ENCODE measurements at places on chromosomes 5 and 9.

GRCh38 chr5:148697809-148698196 is 43.5 kb upstream of the HTR4 start:
- no peak for DNase-seq

- no peak for DNase-seq
Observed at GRCh38 chr9:121620777-121621449, 30.5 kb upstream of the DAB2IP start.

DNA sequence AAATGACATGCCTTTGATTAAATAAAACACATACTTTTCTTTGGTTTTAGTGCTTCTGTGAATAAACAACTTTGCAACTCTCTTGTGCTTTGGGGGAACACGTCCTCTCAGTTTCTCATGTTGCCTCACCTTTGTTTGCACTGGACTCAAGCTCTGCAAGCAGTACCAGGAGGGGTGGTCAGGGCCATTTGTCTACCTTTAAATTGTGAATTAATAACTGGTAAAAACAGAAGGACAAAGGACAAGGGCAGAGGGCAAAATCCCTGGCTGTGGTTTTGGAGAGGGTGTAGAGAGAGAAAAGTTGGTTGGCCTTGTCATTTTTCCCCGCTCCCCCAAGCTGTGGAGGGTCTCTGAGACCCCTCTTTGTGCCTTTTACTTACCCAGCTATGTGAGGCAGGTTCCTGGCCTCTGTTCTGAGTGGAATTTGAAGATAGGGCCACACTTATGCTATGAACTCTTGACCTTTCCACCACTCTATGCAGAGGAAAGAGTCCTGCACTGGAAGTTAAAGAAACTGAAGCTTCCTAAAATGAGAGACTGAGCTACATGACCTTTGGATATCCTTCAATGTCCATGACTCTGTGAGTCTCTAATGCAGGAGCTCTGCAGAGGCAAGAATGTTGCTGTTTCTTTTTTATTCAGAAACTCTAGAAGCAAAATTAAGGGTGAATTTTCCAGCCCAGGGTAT is 55.1 kb upstream of the MOCS2 start:
- DNase-seq, result no peak

DNA sequence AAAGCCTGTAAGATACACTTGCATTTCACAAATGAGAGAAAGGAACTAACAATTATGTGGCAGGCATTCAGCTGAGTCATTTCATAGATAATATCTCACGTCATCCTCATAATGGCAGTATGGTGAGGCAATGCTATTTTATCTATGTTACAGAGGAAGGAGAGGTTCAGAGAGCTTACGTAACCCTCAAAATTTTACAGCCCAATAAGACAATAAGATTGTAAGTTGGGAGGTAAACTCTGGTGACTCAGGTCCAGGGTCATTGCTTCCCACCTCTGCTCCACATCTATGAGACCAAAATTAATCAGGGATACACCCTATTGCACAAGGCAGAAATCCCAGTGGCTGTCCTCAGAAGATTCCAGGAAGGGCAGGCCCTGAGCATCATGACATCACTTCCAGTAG is 309.7 kb downstream of the NSG2 start:
- peak; percentile 80 for DNase-seq

GRCh38 chr5:44225231-44226160 is 163.7 kb downstream of the FGF10 start:
- no peak for DNase-seq

GRCh38 chr5:133992429-133993155 is 12.2 kb downstream of the VDAC1 start:
- DNase-seq, result no peak

- DNase-seq, result no peak
Observed at GRCh38 chr9:38144421-38144820, 75.4 kb upstream of the SHB start.

GRCh38 chr9:128006332-128006996 is 25.7 kb upstream of the EEIG1 start:
- DNase-seq, result no peak

GRCh38 chr9:36698984-36699383 is 126.3 kb downstream of the MELK start:
- DNase-seq, result no peak

- no peak for DNase-seq
Observed at GRCh38 chr9:35958104-35958837, at the start of gene OR2S2. Gene OR2S2, minus strand, starts transcription at chr9:35958154. Its CDS starts 56 bp downstream, at chr9:35958098.

DNA sequence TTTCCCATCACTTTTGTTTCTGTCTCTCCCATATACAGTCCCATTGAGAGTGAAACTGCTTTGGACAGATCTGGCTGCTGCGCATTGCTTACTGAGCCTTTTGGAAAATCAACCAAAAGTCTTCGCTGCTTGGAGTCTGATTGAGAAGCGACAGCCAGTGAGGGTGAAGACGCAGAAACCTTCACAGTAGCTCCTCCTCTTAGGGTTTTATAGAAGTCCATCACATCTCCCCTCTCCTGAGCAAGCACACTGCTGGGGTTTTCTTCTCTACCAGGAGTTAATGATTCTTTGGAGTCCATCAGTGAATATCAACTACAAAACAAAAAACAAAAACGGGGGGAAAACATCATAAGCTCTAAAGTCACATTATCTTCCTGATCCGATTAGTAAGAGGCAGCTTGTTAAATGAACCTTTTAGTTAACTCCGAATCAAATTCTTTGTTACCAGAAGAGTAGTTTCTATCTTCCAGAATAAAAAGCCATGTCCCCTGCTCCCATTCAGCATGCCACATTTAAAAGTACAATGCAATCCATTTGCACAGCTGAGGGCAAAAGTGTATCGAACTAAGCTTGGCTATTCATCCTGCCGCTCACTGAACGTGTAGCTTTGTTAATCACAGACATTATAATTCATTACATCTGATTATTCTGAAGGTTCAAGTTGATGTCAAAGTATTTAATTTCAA is 2.8 kb downstream of the NR3C1 start:
- DNase-seq, result peak; percentile 68

- no peak for DNase-seq
Observed at GRCh38 chr5:81971111-81971711, 612 bp upstream of the ATG10 start.

DNA sequence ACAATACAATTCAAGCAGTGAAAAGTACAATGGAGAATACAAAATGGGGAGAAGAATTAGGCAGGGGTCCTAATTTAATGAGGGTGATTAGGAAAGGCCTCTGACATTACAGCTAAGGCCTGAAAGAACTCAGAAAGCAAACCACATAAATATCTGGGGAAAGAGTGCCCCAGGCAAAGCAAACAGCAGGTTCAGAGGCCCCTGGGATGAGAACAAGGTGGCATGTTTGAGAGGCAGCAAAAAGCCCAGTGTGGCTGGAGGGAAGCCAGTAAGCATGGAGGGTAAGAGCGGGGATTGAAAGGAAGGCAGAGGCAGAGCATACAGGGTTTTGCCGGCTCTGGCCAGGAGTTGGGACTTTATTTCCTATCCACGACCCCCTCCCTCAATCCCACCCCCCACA is 33.4 kb upstream of the VDAC1 start:
- no peak for DNase-seq

DNA sequence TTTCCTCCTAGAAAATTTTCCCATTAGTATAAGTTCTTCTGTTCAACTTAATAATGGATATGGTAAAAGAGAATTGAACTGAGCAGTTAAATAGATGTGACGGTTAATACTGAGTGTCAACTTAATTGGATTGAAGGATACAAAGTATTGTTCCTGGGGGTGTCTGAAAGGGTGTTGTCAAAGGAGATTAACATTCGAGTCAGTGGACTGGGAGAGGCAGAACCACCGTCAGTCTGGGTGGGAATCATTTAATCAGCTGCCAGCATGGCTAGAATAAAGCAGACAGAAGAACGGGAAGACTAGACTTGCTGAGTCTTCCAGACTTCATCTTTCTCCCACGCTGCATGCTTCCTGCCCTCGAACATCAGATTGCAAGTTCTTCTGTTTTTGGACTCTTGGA is 689.6 kb upstream of the CDH10 start:
- no peak for DNase-seq

GRCh38 chr5:76958991-76959767 is 6.3 kb downstream of the CRHBP start:
- peak; percentile 33 for DNase-seq

GRCh38 chr9:5536684-5537083 is 26.4 kb downstream of the PDCD1LG2 start:
- DNase-seq, result no peak

GRCh38 chr5:172115541-172115982 is 72.5 kb downstream of the STK10 start:
- DNase-seq, result no peak

- DNase-seq, result no peak
Observed at GRCh38 chr9:34777666-34778065, 67.7 kb upstream of the CCL21 start.

GRCh38 chr9:15310107-15310850 is 3.3 kb upstream of the TTC39B start:
- DNase-seq, result no peak

- DNase-seq, result no peak
Observed at GRCh38 chr5:20420991-20421595, 433.1 kb upstream of the CDH18 start.

- no peak for DNase-seq
Observed at GRCh38 chr9:29717631-29718030, 2144.3 kb upstream of the C9orf72 start.

- no peak for DNase-seq
Observed at GRCh38 chr5:171122372-171122771, 186.7 kb upstream of the TLX3 start.

DNA sequence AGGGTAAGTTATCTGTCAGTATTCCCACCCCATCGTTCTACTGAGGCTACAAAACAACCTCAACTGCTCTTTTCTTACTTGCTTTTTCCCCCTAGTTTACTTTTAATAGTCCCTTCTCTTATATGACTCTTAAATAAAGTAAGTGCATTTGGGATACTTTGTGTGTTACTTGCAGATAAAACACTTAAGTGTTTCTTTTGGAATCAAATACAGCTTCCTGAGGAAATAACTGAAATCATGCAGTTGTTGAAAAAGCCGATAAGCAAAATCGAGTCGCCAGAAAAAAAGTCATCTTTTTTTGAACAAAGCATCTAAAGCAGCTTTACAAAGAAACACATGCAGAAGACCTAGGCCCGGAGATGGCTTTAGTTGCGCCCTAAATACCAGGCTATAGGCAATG is 53.5 kb upstream of the EPB41L4A start:
- no peak for DNase-seq

GRCh38 chr9:137892424-137893191 is 15.0 kb downstream of the CACNA1B start:
- DNase-seq, result no peak

DNA sequence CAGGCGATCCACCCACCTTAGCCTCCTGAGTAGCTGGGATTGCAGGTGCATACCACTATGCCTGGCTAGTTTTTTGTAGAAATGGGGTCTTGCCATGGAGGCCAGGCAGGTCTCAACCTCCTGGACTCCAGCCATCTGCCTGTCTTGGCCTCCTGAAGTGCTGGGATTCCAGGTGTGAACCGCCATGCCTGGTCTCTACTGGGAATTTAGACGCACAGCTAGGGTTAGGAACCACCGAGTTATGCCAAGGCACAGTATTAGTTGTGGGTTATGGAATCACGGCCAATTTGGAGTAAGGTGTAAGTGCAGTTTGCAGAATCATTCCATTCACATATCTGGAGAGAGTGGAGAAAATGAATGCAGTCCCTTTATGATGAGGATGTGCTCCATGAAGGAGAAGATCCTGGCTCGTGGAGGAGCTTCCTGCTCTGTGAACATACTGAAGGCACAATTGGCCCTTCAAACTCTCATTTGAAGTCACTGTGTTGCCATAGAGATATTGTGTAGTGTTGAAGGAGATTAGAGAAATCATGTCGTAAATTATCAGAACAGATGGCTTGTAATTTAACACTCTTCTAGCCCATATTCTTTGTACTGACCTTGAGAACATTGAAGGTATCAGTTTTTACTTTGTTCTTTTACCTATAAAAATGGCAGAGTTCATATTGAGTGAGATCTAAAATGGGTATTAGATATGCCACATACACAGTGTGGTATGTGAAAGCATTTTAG is 18.8 kb downstream of the TRIO start:
- no peak for DNase-seq

- no peak for DNase-seq
Observed at GRCh38 chr5:54541823-54542783, 24.5 kb downstream of the SNX18 start.
